ENCODE measurements at places on chromosomes 7 and 10. TPM values are rescaled to one million over a fixed set of nuclear protein-coding genes. Genes with fewer than 3 reads are reported as not detected.

- H3K4me1 ChIP-seq, result peaks cover 32% of the 10 kb centered on the region
- H3K4me3 ChIP-seq, result no peak overlapping the region
- H3K27ac ChIP-seq, result peak overlapping the region; percentile 12
- peak; percentile 88 for DNase-seq
- H3K27me3 ChIP-seq, result no peaks in the 10 kb centered on the region
- H3K36me3 ChIP-seq, result peaks cover 13% of the 10 kb centered on the region
Measured at GRCh38 chr10:34288634-34289033, 526.5 kb downstream of the PARD3 start.

- H3K27ac ChIP-seq, result no peak overlapping the region
- H3K4me3 ChIP-seq, result no peak overlapping the region
- no peak for DNase-seq
- no peaks in the 10 kb centered on the region for H3K36me3 ChIP-seq
Measured at GRCh38 chr10:3178042-3178441, 5.5 kb upstream of the PITRM1 start.

DNA sequence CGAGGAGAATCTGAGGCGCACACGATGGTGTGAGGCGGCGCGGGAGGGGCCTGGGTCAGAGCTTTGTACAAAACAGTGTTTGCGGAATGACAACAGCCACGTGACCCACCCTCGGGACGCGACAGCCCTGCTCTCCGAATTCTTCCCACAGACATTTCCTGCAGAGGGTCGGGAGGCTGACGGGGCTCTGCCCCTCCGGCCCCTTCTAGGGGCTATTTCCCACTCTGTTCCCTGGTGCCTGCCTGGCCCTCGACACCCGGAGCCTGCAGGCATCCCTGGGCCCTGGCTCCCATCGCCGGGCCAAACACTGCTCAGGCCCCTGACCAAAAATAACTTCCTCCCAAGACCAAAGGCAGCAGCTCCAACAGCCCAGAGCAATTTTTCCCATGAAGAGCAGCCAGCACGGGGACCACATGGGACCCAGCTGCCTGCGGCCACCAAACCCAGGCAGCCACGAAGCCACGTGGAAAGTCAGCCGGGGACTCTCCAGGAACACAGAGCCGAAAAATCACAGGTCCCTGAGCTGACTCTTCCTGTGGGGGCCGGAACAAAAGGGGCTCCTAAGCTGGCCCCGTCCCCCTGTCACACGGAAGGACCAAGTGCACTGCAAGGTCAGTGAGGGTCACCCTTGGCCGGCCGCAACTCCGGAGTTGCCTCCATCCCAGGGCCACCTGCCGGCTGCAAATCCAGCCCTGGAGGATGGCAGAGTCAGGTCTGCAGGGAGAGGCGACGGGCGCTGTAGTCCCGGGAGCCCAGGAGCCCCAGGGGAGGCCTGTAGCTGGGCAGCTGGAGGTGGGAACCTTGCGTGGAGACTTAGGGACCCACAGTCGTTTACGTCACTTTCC is 42.0 kb downstream of the PAPOLB start:
- no peaks in the 10 kb centered on the region for H3K4me1 ChIP-seq
- peaks cover 4% of the 10 kb centered on the region for H3K27me3 ChIP-seq
- no peak overlapping the region for H3K27ac ChIP-seq
- DNase-seq, result no peak
- no peaks in the 10 kb centered on the region for H3K36me3 ChIP-seq
- H3K4me3 ChIP-seq, result no peak overlapping the region

GRCh38 chr7:159142730-159143129 is 1.9 kb downstream of the VIPR2 start:
- no peak for DNase-seq
- H3K36me3 ChIP-seq, result no peaks in the 10 kb centered on the region
- H3K27ac ChIP-seq, result no peak overlapping the region
- no peaks in the 10 kb centered on the region for H3K4me1 ChIP-seq

DNA sequence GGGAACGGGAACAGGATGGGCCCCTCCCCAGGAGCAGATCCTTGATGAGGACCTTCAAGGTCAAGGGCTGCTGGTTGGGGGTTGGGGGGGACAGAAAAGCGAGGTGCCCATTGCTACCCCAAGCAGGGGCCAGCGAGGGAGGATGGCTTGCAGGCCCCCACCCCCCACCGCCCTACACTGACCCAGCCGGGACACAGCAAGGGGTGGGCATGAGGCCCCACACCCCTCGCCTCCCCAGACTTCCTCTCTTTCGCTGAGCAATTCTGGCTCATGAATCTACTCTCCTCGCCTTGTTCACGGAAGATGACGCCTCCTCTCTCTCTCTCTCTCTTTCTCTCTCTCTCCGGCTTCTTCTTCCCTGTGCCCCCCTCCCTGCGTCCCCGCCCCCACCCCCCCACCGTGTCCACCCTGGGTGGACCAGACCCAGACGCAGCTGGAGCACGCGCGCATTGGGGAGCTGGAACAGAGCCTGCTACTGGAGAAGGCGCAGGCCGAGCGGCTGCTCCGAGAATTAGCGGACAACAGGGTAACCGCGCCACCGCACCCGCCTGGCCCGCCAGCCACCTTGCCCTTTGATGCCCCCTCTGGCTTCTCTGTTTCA is 81.1 kb upstream of the GTF2IRD1 start:
- no peak overlapping the region for H3K4me3 ChIP-seq
- H3K4me1 ChIP-seq, result no peaks in the 10 kb centered on the region

- H3K4me1 ChIP-seq, result peaks cover 30% of the 10 kb centered on the region
- H3K27me3 ChIP-seq, result no peaks in the 10 kb centered on the region
- peaks cover 39% of the 10 kb centered on the region for H3K36me3 ChIP-seq
- peak; percentile 99 for DNase-seq
- H3K4me3 ChIP-seq, result peak overlapping the region; percentile 81
Measured at GRCh38 chr10:72272689-72273409, 875 bp upstream of the DDIT4 start.

- H3K4me3 ChIP-seq, result no peak overlapping the region
- DNase-seq, result no peak
- no peak overlapping the region for H3K27ac ChIP-seq
- H3K36me3 ChIP-seq, result peaks cover 20% of the 10 kb centered on the region
Measured at GRCh38 chr10:5545011-5545410, 20.2 kb downstream of the CALML3 start.

DNA sequence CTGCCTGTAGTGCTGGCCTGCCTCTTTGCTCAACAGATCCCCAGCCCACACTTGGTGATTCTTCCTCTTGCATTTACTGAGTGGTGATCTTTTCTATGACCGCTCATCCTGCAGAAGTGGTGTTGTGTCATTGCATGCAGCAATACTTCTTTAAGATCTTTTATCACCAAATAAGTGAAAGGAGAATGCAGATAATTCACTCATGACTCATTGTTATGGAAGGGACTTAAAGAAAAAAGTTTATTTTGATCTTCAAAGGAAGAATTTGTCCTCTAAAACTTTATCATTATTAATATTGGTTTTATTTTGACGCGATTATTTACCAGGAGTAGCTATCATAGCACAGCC is 489.1 kb upstream of the CELF2 start:
- no peak for DNase-seq
- H3K4me1 ChIP-seq, result peaks cover 16% of the 10 kb centered on the region
- H3K4me3 ChIP-seq, result no peak overlapping the region
- H3K27me3 ChIP-seq, result no peaks in the 10 kb centered on the region
- H3K27ac ChIP-seq, result no peak overlapping the region

- H3K4me1 ChIP-seq, result peaks cover 6% of the 10 kb centered on the region
- H3K27me3 ChIP-seq, result peaks cover 13% of the 10 kb centered on the region
- no peaks in the 10 kb centered on the region for H3K36me3 ChIP-seq
- no peak overlapping the region for H3K4me3 ChIP-seq
- H3K27ac ChIP-seq, result no peak overlapping the region
Measured at GRCh38 chr10:57168611-57169240, 807.7 kb upstream of the ZWINT start.

- H3K27ac ChIP-seq, result no peak overlapping the region
- no peaks in the 10 kb centered on the region for H3K4me1 ChIP-seq
- H3K27me3 ChIP-seq, result no peaks in the 10 kb centered on the region
- no peak for DNase-seq
- peaks cover 9% of the 10 kb centered on the region for H3K36me3 ChIP-seq
Measured at GRCh38 chr7:128945668-128946366, 8.1 kb downstream of the IRF5 start.

DNA sequence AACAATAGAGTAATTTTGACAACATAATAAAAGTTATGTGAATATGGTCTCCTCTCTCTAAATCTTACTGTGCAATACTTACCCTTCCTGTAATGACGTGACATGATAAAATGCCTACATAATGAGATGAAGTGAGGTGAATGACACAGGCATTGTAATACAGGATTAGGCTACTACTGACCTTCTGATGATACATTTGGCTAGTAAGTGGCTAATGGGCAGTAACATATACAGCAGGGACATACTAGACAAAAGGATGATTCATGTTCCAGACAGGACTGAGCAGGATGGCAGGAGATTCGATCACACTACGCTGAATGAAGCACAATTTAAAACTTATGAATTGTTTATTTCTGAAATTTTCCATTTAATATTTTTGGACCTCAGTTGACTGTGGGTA is 4.7 kb downstream of the C10orf88 start:
- no peak overlapping the region for H3K4me3 ChIP-seq
- DNase-seq, result no peak
- peaks cover 10% of the 10 kb centered on the region for H3K4me1 ChIP-seq

GRCh38 chr7:84524714-84525694 is 330.4 kb upstream of the SEMA3A start:
- no peaks in the 10 kb centered on the region for H3K27me3 ChIP-seq
- DNase-seq, result peak; percentile 31
- H3K36me3 ChIP-seq, result no peaks in the 10 kb centered on the region
- peak overlapping the region; percentile 75 for H3K27ac ChIP-seq
- H3K4me3 ChIP-seq, result no peak overlapping the region
- H3K4me1 ChIP-seq, result peaks cover 14% of the 10 kb centered on the region

The CRHR2 gene
- total RNA-seq, result not detected

The ATP6V1F gene
- total RNA-seq, result 152 TPM

The JCAD gene
- total RNA-seq, result 0.26 TPM

The SPDYE2 gene
- total RNA-seq, result 0.22 TPM

The NKX2-3 gene
- not detected for total RNA-seq

The GCK gene
- not detected for total RNA-seq

The ACTL6B gene
- total RNA-seq, result not detected

The EN2 gene
- total RNA-seq, result not detected

Data from MCF 10A (cell line).